ENCODE measurements at places on chromosomes 5 and 9. TPM values are rescaled to one million over a fixed set of nuclear protein-coding genes. Genes with fewer than 3 reads are reported as not detected.

Gene C5orf22
- total RNA-seq, result 17.5 TPM

Gene INIP
- total RNA-seq, result 10.0 TPM

Gene FOXD4L4
- total RNA-seq, result not detected

Gene CDHR2
- total RNA-seq, result not detected

Gene ISL1
- 1.1 TPM for total RNA-seq

Gene FOXD4
- not detected for total RNA-seq

GRCh38 chr5:15796557-15796956 is 296.6 kb downstream of the FBXL7 start:
- H3K27ac ChIP-seq, result no peak overlapping the region
- DNase-seq, result no peak
- peaks cover 41% of the 10 kb centered on the region for H3K4me1 ChIP-seq
- H3K36me3 ChIP-seq, result no peaks in the 10 kb centered on the region
- no peaks in the 10 kb centered on the region for H3K27me3 ChIP-seq
- H3K4me3 ChIP-seq, result no peak overlapping the region

- H3K27ac ChIP-seq, result peak overlapping the region; percentile 29
- H3K4me1 ChIP-seq, result no peaks in the 10 kb centered on the region
- H3K27me3 ChIP-seq, result no peaks in the 10 kb centered on the region
- H3K36me3 ChIP-seq, result no peaks in the 10 kb centered on the region
- H3K4me3 ChIP-seq, result no peak overlapping the region
- peak; percentile 80 for DNase-seq
Observed at GRCh38 chr5:178467568-178468195, 122.5 kb downstream of the COL23A1 start.

- no peak overlapping the region for H3K4me3 ChIP-seq
- no peak overlapping the region for H3K27ac ChIP-seq
- no peaks in the 10 kb centered on the region for H3K27me3 ChIP-seq
- no peak for DNase-seq
- H3K4me1 ChIP-seq, result no peaks in the 10 kb centered on the region
Observed at GRCh38 chr5:40502736-40503135, 177.0 kb upstream of the PTGER4 start.

GRCh38 chr5:150960791-150961396 is 56.1 kb upstream of the ZNF300 start:
- no peak for DNase-seq
- no peaks in the 10 kb centered on the region for H3K27me3 ChIP-seq
- H3K4me3 ChIP-seq, result no peak overlapping the region
- no peaks in the 10 kb centered on the region for H3K36me3 ChIP-seq
- no peaks in the 10 kb centered on the region for H3K4me1 ChIP-seq

DNA sequence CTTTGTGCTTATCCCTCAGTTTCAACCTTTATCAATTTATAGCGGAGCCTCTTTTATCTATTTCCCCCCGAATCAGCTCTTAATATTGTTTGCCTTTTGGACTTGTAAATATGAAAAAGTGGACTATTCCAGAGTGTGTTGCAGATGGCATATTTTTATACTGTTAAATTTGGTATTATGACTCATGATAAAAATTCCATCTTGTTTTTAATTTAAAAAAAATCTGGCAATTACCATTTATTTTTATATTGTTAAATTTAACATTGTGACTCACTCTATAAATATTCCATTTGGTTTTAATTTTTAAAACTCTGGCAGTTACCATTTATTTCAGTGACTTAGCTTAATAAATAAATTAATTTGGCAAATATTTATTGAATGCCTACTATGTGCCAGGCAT is 37.5 kb downstream of the RBM27 start:
- DNase-seq, result no peak
- H3K27ac ChIP-seq, result no peak overlapping the region
- H3K36me3 ChIP-seq, result peaks cover 23% of the 10 kb centered on the region
- H3K4me1 ChIP-seq, result no peaks in the 10 kb centered on the region

GRCh38 chr9:121282277-121283079 is 14.5 kb downstream of the GSN start:
- H3K27me3 ChIP-seq, result no peaks in the 10 kb centered on the region
- H3K36me3 ChIP-seq, result peaks cover 12% of the 10 kb centered on the region
- DNase-seq, result peak; percentile 93
- H3K4me3 ChIP-seq, result no peak overlapping the region
- H3K27ac ChIP-seq, result peak overlapping the region; percentile 99
- H3K4me1 ChIP-seq, result peaks cover 100% of the 10 kb centered on the region

- H3K27me3 ChIP-seq, result no peaks in the 10 kb centered on the region
- H3K27ac ChIP-seq, result peak overlapping the region; percentile 74
- H3K4me3 ChIP-seq, result no peak overlapping the region
- H3K36me3 ChIP-seq, result no peaks in the 10 kb centered on the region
- no peaks in the 10 kb centered on the region for H3K4me1 ChIP-seq
Observed at GRCh38 chr9:72315510-72316311, 49.3 kb downstream of the ZFAND5 start.

DNA sequence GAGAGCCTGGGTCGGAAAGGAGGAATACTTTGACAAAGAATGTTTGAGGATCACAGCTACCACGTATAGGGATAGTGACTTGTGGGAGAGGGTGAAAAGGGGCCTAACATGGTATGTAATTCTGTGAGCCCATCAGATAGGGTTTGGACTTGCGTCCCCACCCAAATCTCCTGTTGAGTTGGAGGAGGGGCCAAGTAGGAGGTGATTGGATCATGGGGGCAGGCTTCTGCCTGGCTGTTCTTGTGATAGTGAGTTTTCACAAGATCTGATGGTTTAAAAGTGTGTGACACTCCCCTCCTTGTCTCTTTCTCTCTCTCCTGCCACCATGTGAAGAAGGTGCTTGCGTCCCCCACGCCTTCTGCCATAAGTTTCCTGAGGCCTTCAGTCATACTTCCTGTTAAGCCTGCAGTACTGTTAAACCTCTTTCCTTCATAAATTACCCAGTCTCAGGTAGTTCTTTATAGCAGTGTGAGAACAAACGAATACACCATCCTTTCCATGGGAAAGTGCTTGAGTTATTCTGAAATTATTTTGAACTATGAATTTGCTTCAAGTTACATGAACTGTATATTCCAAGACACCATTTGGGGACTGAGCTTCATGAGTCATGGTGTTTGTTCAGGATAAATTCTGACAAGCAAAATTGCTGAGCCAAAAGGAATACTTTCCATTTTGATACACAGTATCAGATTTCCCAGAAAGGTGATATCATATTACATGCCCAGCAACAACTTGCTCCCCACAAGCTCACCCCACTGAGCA is 68.8 kb upstream of the SSBP2 start:
- no peak overlapping the region for H3K27ac ChIP-seq
- H3K27me3 ChIP-seq, result no peaks in the 10 kb centered on the region
- no peaks in the 10 kb centered on the region for H3K36me3 ChIP-seq
- H3K4me3 ChIP-seq, result no peak overlapping the region

Data from sigmoid colon (tissue), 7 donors.